Left ventricle myocardium inferior (tissue), 1 donor: ENCODE measurements at places on chromosomes 3 and 15. TPM values are rescaled to one million over a fixed set of nuclear protein-coding genes. Genes with fewer than 3 reads are reported as not detected.

GRCh38 chr3:111080413-111080812 is 8.8 kb downstream of the NECTIN3 start:
- no peak overlapping the region for H3K27ac ChIP-seq
- H3K36me3 ChIP-seq: no peaks in the 10 kb centered on the region
- peaks cover 6% of the 10 kb centered on the region for H3K4me1 ChIP-seq
- H3K27me3 ChIP-seq: no peaks in the 10 kb centered on the region
- H3K4me3 ChIP-seq: no peak overlapping the region

DNA sequence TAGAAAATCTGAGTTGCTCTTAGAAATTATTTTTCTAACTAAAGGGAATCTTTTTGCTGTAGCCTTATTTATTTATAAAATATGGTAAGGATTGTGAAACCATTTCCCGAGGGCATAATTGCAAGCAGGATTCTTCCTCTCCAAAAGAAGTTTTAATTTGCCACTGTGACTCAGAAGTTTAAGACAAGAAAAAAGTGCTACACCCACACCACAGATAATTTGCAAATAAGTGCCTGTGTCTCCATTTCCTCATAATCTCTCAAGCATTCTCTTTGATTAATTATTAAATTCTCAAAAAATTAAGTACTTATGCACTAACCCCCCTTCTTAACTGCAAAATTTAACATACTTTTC is 43.6 kb downstream of the RASA2 start:
- peaks cover 1% of the 10 kb centered on the region for H3K36me3 ChIP-seq
- peak overlapping the region; percentile 1 for H3K4me3 ChIP-seq
- no peaks in the 10 kb centered on the region for H3K27me3 ChIP-seq
- no peak for DNase-seq
- H3K27ac ChIP-seq: peak overlapping the region; percentile 49

- no peak overlapping the region for H3K4me3 ChIP-seq
- no peaks in the 10 kb centered on the region for H3K36me3 ChIP-seq
- no peak overlapping the region for H3K27ac ChIP-seq
- no peaks in the 10 kb centered on the region for H3K27me3 ChIP-seq
- H3K4me1 ChIP-seq: no peaks in the 10 kb centered on the region
Measured at GRCh38 chr3:153714588-153715290, 406.5 kb upstream of the ARHGEF26 start.

DNA sequence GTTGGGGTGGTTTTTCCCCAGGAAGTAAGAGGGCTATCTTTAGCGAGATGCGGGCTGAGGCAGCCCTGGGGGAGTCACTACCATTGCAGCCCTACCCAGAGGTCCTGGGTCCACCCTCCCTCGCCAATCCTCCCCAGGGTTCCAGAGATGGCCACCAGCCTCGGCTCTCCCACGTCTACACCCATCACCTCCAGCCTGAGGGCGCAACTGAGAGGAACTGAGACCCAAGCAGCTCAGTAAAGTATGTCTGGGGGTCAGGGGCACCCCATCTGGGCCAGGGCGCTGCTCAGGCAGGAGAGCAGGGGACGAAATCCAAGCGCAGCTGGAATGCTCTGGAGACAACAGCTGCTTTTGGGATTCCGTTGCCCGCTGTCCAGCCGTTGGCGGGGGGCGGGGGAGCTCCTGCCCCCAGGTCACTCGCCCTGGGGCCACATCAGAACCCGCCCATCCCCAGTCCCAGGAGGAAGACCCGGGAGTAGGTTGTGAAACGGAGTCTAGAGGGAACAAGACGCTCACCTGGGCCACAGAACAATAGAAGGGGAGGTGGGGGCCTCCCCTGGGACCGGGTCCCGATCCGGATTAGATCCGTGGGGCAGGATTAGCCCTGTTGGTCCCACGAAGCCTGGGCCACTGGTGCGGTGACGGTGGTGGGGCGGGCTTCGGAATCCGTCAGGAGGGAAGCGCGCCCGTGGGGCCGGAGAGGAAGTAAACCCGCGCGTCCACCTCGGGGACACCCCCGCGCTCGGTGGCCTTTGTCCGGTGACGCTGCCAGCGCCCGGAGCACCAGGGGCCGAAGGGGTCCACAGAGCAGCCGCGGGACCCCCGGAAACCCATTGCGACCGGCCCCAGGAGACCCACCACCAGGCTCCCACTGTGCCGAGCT is 1.4 kb upstream of the NDUFAF3 start:
- peak overlapping the region; percentile 98 for H3K27ac ChIP-seq
- DNase-seq: peak; percentile 62
- H3K36me3 ChIP-seq: peaks cover 38% of the 10 kb centered on the region
- peaks cover 78% of the 10 kb centered on the region for H3K4me1 ChIP-seq
- H3K4me3 ChIP-seq: peak overlapping the region; percentile 86

DNA sequence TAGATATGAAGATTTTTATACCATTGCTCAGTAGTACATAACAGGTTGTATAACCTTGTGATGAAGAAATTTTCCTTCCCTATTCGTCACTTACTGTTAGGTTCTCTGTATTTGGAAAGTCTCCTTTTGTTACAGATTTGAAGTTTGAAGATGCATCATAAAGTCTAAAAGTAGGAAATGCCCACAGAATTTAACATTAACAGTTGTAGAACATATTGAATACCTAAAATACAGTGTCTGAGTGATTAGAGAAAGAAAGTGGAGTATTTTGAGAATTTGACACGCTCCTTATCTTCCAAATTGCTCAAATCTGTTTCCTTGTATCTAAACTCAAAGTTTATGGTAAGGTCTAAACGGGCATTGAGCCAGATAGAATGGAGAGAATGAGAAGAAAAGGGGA is 111.3 kb downstream of the MBNL1 start:
- no peaks in the 10 kb centered on the region for H3K36me3 ChIP-seq
- no peak overlapping the region for H3K4me3 ChIP-seq
- H3K27ac ChIP-seq: peak overlapping the region; percentile 77
- peaks cover 96% of the 10 kb centered on the region for H3K4me1 ChIP-seq

GRCh38 chr15:99944131-99944530 is 210.9 kb upstream of the LYSMD4 start:
- no peak for DNase-seq
- H3K4me3 ChIP-seq: no peak overlapping the region
- H3K4me1 ChIP-seq: no peaks in the 10 kb centered on the region
- no peaks in the 10 kb centered on the region for H3K27me3 ChIP-seq
- no peaks in the 10 kb centered on the region for H3K36me3 ChIP-seq

Gene HES1
- 13.4 TPM for total RNA-seq

Gene RGMA
- total RNA-seq: 16.9 TPM

- H3K4me3 ChIP-seq: no peak overlapping the region
- DNase-seq: no peak
- H3K27ac ChIP-seq: no peak overlapping the region
- H3K4me1 ChIP-seq: peaks cover 6% of the 10 kb centered on the region
- peaks cover 54% of the 10 kb centered on the region for H3K36me3 ChIP-seq
Measured at GRCh38 chr15:101675796-101676582, 23.8 kb upstream of the TM2D3 start.

GRCh38 chr3:75294124-75294523 is 370.0 kb upstream of the FRG2C start:
- no peaks in the 10 kb centered on the region for H3K4me1 ChIP-seq
- H3K27ac ChIP-seq: no peak overlapping the region
- DNase-seq: no peak
- no peaks in the 10 kb centered on the region for H3K36me3 ChIP-seq

- peak overlapping the region; percentile 90 for H3K27ac ChIP-seq
- peaks cover 15% of the 10 kb centered on the region for H3K4me1 ChIP-seq
- no peaks in the 10 kb centered on the region for H3K27me3 ChIP-seq
- H3K36me3 ChIP-seq: no peaks in the 10 kb centered on the region
- DNase-seq: no peak
Measured at GRCh38 chr3:13451301-13451673, 28.8 kb upstream of the HDAC11 start.

Gene PAK2
- 45.7 TPM for total RNA-seq

- H3K36me3 ChIP-seq: peaks cover 44% of the 10 kb centered on the region
- H3K4me1 ChIP-seq: peaks cover 89% of the 10 kb centered on the region
- DNase-seq: no peak
- peak overlapping the region; percentile 47 for H3K27ac ChIP-seq
Measured at GRCh38 chr3:149648525-149648924, 9.3 kb downstream of the WWTR1 start.

DNA sequence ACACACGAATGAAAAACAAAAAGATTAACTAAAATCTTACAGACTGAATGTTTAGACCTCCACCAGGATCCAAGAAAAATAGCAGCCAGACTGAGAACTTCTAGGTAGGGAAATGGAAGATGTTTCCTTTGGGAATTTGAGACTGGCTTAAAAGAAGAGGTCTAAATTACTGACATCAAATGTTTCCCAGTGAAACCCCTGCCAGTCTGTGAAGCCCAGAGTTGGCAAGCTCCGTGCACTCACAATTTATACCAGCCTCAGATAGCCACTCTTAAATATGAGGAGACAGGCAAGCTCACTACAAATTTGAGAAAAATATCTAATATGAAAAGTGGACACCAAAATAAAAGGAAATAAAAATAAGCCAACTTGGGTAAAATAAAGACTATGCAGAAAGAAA is 700.5 kb upstream of the ZNF385D start:
- no peaks in the 10 kb centered on the region for H3K27me3 ChIP-seq
- no peak for DNase-seq
- no peaks in the 10 kb centered on the region for H3K4me1 ChIP-seq

DNA sequence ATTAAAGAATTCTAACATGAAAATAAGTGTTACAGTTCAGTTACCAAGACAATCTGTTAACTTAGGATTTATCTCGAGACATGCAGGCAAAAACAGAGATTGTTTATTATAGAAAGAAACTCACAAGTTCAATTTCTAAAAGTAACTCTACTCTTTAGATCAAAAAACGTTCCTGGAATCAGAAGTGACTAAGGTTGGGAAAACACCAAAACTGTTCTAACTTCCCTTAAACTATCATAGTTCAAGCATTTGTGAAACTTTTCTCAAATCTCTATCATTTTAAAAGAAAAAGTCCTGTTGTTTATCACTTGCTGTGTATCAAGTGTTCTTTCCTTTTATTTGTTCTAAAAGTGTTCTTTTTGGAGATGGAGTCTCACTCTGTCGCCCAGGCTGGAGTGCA is 8.7 kb downstream of the WDR82 start:
- H3K27me3 ChIP-seq: no peaks in the 10 kb centered on the region
- DNase-seq: no peak
- H3K27ac ChIP-seq: peak overlapping the region; percentile 67
- no peak overlapping the region for H3K4me3 ChIP-seq

DNA sequence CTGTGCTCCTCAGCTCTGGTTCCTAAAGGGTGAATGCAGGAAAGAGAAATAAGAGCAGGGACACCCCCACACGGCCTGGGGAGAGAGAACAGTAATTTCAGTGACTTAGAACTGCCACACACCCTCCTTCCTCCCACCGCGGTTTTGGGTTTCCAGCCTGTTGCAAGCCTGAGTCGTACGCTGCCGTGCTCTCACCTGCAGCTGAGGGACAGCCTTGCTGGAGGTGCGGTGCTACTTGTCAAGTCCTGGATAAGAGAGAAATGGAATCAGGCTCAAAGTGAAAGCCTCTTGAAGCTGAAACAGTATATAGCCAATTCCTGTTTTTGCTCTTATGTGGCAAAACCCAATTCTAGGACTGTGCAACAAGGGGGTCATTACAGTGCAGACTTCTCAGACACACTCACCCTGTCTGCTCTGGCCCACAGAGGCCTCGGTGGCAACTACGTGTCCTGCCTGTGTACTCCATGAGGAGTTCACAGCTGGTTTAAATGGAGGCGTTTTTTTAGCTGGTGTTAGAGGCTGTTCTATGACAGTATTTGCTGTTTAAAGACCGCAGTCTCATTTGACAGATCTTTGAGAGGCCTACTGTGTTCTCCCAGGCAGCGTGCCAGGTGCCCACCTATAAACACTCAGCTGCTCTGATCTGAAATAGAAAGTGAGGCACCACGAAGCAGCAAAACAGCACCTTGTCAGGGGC is 42.9 kb downstream of the TBC1D2B start:
- peak overlapping the region; percentile 54 for H3K27ac ChIP-seq
- H3K4me1 ChIP-seq: peaks cover 60% of the 10 kb centered on the region
- H3K36me3 ChIP-seq: peaks cover 3% of the 10 kb centered on the region
- H3K27me3 ChIP-seq: no peaks in the 10 kb centered on the region

DNA sequence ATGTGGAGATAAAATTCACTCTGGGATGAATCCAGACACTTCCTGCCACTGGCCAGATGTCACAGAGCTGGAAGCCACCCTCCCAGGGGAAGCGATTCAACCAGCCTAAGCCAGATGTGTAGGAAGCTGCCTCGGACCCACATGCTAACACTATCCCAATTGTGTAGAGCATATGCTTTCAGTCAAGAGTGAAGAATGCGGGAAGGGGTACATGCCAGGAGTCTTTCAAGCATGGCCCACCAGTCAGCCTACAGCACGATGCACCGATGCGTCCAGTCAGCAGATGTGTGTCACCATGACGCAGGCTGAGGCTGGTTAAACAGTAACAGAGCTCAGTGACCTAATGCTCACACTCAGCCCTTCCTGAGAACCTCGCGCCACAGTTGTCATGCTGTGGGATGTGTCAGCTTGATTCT is 38.8 kb upstream of the BNC1 start:
- no peak overlapping the region for H3K27ac ChIP-seq
- no peak for DNase-seq
- peaks cover 16% of the 10 kb centered on the region for H3K27me3 ChIP-seq
- H3K36me3 ChIP-seq: no peaks in the 10 kb centered on the region
- H3K4me1 ChIP-seq: no peaks in the 10 kb centered on the region

- no peak overlapping the region for H3K27ac ChIP-seq
- no peaks in the 10 kb centered on the region for H3K36me3 ChIP-seq
- DNase-seq: no peak
Measured at GRCh38 chr15:92645731-92646130, 9.8 kb downstream of the FAM174B start.

DNA sequence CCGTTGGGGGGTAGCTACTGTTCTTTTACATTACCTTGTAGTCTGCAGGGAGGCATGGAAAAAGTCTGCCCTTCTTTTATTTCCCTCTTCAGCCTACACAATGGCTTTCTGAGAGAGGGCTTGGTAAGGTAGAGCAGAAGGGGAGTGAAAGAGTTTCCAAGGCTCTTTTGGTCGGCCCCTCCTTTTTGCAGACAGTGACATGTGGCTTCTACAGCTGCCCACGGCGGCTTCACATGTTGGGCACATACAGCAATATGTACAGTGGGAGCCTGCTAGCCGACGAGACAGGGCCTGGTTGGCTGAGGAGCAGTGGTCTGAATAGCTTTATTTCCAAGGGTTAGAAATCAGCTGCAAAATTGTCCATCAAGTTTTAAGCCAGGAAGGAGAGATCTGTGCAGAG is 4.0 kb downstream of the INAFM2 start:
- H3K27me3 ChIP-seq: no peaks in the 10 kb centered on the region
- H3K4me1 ChIP-seq: peaks cover 94% of the 10 kb centered on the region
- H3K4me3 ChIP-seq: peak overlapping the region; percentile 88
- peak overlapping the region; percentile 99 for H3K27ac ChIP-seq
- H3K36me3 ChIP-seq: no peaks in the 10 kb centered on the region

GRCh38 chr3:139226731-139227130 is 117.1 kb upstream of the MRPS22 start:
- peaks cover 7% of the 10 kb centered on the region for H3K27me3 ChIP-seq
- DNase-seq: no peak
- peaks cover 12% of the 10 kb centered on the region for H3K4me1 ChIP-seq
- H3K4me3 ChIP-seq: no peak overlapping the region
- peak overlapping the region; percentile 25 for H3K27ac ChIP-seq

- no peaks in the 10 kb centered on the region for H3K27me3 ChIP-seq
- DNase-seq: no peak
- no peaks in the 10 kb centered on the region for H3K36me3 ChIP-seq
Measured at GRCh38 chr15:83094583-83094982, 12.9 kb upstream of the TM6SF1 start.

- no peak overlapping the region for H3K4me3 ChIP-seq
- DNase-seq: no peak
- H3K27me3 ChIP-seq: peaks cover 13% of the 10 kb centered on the region
- H3K4me1 ChIP-seq: no peaks in the 10 kb centered on the region
- no peaks in the 10 kb centered on the region for H3K36me3 ChIP-seq
Measured at GRCh38 chr3:160157321-160157720, 67.9 kb upstream of the C3orf80 start.
